Stimulated activated CD8-positive, alpha-beta memory T cell treated with anti-CD3 and anti-CD28 coated beads, Interleukin-15, amount 100 ng/mL, for 24 hours (primary cell): ENCODE measurements at places on chromosomes 4 and X.

DNA sequence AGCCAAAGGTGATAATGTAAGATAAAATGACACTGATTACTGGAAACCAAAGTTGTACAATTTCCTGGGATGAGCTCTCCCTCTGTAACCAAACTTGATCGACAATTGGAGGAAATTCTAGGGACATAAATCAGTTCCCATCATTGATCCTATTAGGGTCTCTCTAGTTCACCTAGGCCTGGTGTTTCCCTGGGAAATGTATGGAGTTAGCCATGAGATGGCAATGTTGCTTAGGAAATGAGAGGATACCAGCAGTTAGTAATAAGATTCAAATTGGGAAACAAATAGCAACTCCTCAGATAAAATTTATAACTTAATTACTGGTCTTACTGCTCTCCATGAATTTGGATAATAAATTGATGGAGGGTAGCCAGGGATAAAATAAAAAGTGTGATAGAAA is 52.2 kb downstream of the SPATA18 start:
- DNase-seq, result no peak

GRCh38 chr4:98476891-98477290 is 181.5 kb downstream of the TSPAN5 start:
- no peak for DNase-seq

DNA sequence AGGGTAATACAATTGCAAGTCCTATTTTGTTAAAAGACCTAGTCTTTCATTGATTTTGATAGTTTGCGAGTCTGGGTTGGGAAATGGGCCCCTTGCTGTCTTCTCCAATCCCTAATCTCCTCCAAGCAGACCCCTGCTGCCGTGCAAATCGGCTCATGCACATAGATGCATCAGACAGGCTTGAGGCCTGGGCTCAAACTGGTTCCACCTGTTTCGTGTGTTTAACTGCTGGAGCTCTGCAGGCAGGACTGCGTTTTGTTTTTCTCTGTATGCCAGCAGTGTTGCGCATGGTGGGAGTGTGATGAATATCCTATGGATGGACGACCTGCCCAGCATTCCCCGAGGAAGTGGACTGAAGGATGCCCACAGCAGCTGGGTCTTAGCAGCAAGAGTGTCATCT is 133.9 kb downstream of the PDGFRA start:
- no peak for DNase-seq

GRCh38 chrX:10654960-10655359 is 34.6 kb upstream of the MID1 start:
- no peak for DNase-seq

- no peak for DNase-seq
Measured at GRCh38 chr4:7041801-7042502, 1.2 kb upstream of the TADA2B start.

- DNase-seq, result no peak
Measured at GRCh38 chr4:15451866-15452765, 17.6 kb upstream of the CC2D2A start.

- DNase-seq, result no peak
Measured at GRCh38 chrX:75149654-75150053, 6.4 kb downstream of the ABCB7 start.

DNA sequence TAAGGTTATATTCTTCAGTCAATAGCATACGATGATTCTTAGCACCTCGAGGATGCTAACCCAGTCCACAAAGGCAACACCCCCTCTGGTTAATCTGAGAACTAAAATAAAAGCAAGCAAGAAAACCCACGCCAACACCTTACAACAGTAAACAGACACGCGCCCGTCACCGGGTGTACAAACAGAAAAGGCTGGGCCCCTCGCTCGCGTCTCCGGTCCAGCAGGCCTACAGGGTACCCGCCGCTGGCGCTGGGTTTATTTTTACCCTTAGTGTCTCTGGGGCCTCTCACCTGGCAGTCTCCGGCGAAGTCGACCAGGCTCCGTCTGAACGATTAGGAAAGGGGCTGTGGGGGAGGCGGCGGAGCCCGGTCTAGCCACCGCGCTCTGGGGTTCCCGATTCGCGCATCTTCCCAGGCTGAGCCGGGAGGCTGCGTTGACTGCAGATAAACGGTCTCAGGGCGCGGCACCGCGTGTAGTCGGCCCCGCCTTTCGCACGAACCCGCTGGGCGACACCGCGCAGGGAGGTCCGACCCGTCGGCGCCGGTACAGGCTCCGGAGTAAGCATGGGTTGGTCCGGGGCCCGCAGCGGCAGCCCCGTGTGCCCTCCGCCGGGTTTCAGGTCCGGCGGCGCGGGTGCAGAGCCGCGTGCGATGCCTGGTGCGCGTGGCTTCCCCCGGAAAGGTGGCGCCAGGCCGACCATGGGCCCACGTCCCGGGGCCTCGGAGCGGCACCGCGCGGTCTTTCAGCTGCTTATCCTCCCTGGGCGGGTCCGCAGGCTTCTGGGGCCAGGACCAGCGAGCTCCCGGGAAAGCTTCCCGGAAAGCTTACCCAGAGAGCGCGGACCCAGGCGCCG is 441 bp downstream of the SLC9B2 start:
- peak; percentile 39 for DNase-seq

- no peak for DNase-seq
Measured at GRCh38 chrX:42948723-42949657, 171.0 kb upstream of the PPP1R2C start.

DNA sequence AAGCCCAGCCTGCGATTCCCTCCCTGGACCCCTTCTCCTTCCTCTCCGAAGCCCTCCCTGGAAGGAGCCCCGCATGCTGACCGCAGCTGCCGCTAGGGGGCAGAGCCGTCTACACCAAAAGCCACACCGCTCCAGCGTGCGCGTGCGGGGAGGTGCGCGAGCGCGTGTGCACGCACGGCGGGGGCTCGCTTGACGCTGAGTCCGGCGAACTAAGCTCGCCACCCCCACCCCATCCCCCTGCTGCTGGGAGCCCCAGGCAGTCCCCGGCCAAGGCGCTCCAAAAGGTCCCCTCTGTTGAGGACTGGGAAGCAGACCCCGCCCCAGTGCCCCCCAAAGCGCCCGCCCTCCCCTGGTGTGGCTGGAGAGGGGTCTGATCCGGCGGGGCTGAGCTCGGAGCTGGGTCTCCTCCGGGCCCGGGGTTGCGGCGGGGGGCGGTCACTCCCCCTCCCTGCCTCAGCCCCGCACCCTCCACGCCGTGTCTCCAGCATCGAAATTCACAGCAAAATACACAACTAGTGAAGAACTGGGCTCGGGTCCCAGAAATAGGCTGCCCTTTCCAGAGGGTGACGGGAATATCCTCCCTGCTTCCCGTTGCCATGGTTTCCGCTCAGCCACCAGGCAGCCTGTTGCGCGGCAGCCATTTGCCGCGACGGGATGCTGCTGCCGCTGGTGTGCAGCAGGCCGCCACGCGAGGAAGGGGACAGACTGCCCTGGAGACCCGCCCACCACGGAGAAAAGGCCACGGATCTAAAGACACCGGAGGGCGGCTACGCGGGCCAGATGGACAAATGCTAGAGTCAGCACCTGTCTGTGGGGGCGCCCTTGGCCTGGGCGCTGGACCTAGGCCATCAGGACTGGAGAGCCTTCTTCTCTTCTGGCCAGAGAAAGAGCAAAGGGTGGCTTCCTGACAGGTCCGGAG is 11.2 kb upstream of the CCNQ start:
- peak; percentile 44 for DNase-seq

DNA sequence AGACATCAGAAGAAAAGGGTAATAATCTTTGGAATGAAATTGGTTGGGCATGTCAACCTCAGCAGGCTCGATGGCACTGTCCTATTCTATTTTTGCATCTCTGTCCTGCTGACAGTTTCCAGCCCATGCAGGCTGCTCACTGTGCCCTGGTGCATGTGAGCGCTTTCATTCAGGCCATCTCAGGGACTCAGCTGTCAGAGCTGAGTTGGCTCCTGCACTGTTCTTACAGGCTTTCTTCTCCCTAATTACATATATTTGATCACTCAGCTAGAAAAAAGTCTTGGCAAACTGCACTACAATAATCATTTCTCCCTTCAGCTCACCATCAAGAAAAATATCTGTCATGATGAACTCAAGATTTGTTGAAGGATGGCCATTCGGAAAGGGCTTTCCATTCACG is 84.7 kb downstream of the RASL11B start:
- no peak for DNase-seq

DNA sequence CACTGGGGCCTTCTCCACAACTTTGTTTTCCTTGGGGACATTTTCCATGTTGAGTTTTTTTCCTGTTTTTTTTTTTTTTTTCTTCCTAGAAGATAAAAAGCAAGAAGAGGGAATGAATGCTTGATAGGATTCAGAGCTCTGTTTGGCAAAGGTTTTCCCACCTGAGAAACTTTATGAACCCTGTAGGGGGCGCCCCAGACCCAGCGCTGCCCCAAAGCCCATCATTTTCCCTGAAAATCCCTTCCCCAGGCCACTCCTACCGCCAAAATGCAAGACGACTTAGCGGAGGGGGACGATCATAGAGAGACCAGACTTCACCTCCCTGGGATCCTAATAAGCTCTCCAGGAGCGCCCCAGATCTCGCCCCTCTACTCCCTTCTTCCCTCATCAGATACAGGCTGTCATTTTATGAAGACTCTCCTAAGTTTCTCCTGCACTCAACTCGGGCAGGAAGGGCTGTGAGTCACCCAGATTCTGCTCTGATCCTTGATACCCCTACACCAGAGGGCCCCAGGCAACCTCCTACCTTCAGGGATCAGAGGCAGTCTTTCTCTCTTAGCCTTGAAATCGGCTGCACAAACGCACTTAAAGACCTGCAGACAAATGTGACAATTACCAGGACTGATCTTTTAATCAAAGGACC is 1.4 kb downstream of the BEX5 start:
- DNase-seq, result no peak

- no peak for DNase-seq
Measured at GRCh38 chrX:20740443-20740842, 473.7 kb upstream of the RPS6KA3 start.

DNA sequence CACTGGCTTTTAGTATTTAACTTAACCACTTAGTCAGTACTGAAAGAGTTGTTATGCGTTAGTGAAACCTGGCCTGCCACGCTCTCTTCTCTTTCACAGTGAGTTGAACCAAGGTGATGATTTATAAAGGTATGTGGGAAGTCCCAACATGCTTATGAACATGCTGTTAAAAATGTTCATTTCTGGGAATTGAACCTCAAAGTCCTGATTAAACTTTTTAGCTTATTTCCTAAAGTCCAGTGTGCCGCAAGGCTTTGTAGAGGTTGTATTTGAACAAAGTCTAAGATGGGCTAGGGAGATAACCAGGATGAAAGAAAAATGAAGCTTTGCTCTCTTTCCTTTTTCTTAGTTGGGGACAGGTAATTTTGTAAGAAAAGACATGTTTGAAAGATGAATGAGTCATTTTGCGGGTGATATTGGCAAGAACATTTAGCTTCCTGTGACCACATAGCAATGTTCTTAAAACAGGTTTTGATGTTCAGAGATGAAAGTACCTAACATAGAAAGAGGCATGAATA is 270.3 kb downstream of the DTHD1 start:
- DNase-seq, result no peak
